ENCODE measurements at places on chromosomes 6 and 20. TPM values are rescaled to one million over a fixed set of nuclear protein-coding genes. Genes with fewer than 3 reads are reported as not detected.

DNA sequence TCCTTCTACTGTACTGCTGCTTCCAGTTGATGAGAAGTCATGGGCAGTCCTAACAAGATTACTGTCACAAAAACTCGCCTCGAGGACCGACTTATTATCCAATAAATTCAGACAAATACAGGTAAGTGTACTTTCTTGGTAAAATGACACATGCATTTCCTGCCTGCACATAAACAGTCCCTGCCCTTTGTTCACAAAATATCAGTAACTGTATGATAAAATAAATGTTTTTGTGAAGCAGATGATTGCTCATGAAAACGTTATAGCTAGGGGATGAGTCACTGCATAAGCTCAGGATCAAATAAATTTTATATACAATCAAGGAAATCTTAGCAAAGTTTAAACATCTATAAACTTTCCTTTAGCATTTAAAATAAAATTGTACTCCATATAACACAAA, 164.5 kb upstream of the RIPOR2 start:
- no peak overlapping the region for H3K4me3 ChIP-seq
- peaks cover 11% of the 10 kb centered on the region for H3K36me3 ChIP-seq
- peaks cover under 1% of the 10 kb centered on the region for H3K4me1 ChIP-seq
- no peaks in the 10 kb centered on the region for H3K27me3 ChIP-seq

- no peak for DNase-seq
- no peaks in the 10 kb centered on the region for H3K27me3 ChIP-seq
- peak overlapping the region; percentile 51 for H3K4me3 ChIP-seq
- peaks cover 44% of the 10 kb centered on the region for H3K4me1 ChIP-seq
- no peaks in the 10 kb centered on the region for H3K36me3 ChIP-seq
Observed at GRCh38 chr6:139881728-139882211, 507.3 kb upstream of the CITED2 start.

- H3K36me3 ChIP-seq = peaks cover 2% of the 10 kb centered on the region
- H3K27ac ChIP-seq = peak overlapping the region; percentile 93
- H3K27me3 ChIP-seq = no peaks in the 10 kb centered on the region
- no peak for DNase-seq
Observed at GRCh38 chr6:25138934-25139415, 140.2 kb upstream of the CARMIL1 start.

Gene ASIP
- not detected for total RNA-seq

Gene NOX3
- not detected for total RNA-seq

Gene XKR7
- total RNA-seq = not detected
